ENCODE measurements at places on chromosomes 5 and 9.

GRCh38 chr5:7878381-7878873 is 9.5 kb downstream of the MTRR start:
- no peak for DNase-seq
- no peak overlapping the region for H3K4me3 ChIP-seq
- H3K36me3 ChIP-seq, result peaks cover 70% of the 10 kb centered on the region
- no peaks in the 10 kb centered on the region for H3K27me3 ChIP-seq
- H3K27ac ChIP-seq, result no peak overlapping the region

GRCh38 chr5:553874-554273 is 29.6 kb upstream of the SLC9A3 start:
- peaks cover 5% of the 10 kb centered on the region for H3K27me3 ChIP-seq
- H3K36me3 ChIP-seq, result no peaks in the 10 kb centered on the region
- no peak overlapping the region for H3K4me3 ChIP-seq
- H3K27ac ChIP-seq, result no peak overlapping the region
- DNase-seq, result no peak

DNA sequence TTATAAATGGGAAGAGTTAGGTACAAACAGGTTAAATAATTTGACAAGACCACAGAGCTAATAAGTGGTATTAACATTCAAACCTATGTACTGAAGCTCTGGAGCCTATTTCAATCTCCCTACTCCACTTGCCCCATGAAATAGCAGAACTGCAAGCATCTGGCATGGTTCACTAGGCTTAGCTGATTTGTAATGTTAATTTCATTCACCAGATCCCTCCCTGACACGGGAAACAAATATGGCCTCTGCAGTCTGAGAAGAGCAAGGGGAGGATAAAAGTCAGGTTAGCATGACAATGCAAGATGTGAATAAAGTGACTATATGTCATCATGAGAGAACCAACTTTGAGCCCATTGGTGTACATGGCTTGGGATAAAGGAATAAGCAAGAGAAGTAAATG is 428.8 kb downstream of the BRINP1 start:
- no peaks in the 10 kb centered on the region for H3K36me3 ChIP-seq
- no peaks in the 10 kb centered on the region for H3K27me3 ChIP-seq
- no peak overlapping the region for H3K27ac ChIP-seq
- H3K4me1 ChIP-seq, result no peaks in the 10 kb centered on the region
- no peak for DNase-seq

DNA sequence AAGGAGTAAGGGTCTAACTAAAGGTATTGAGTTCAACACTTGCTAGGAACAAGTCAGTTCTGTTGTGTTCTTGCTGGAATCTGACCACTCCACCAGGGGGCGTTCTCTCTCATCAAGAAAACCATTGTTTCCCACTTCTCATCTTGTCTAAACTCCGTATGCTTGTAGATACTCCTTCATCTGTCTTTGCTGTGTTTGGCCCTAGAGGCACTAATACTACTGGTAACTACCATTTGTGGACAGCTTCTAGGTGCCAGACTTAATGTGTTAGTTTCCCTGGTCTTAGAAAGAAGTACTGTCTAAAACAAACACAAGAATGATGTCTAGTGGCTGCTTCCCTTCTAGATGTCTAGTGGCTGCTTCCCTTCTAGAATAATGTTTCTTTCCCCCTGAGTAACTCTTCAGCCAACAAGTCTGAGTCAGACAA is 18.7 kb upstream of the PTPDC1 start:
- no peaks in the 10 kb centered on the region for H3K36me3 ChIP-seq
- H3K27ac ChIP-seq, result no peak overlapping the region
- no peaks in the 10 kb centered on the region for H3K4me1 ChIP-seq
- no peaks in the 10 kb centered on the region for H3K27me3 ChIP-seq
- DNase-seq, result peak; percentile 87

GRCh38 chr5:2876183-2876582 is 124.7 kb upstream of the IRX2 start:
- H3K4me3 ChIP-seq, result no peak overlapping the region
- H3K4me1 ChIP-seq, result no peaks in the 10 kb centered on the region
- H3K27me3 ChIP-seq, result no peaks in the 10 kb centered on the region
- no peak for DNase-seq
- no peaks in the 10 kb centered on the region for H3K36me3 ChIP-seq
- no peak overlapping the region for H3K27ac ChIP-seq
